GM12865 (cell line): ENCODE measurements at places on chromosomes 2 and 18.

DNA sequence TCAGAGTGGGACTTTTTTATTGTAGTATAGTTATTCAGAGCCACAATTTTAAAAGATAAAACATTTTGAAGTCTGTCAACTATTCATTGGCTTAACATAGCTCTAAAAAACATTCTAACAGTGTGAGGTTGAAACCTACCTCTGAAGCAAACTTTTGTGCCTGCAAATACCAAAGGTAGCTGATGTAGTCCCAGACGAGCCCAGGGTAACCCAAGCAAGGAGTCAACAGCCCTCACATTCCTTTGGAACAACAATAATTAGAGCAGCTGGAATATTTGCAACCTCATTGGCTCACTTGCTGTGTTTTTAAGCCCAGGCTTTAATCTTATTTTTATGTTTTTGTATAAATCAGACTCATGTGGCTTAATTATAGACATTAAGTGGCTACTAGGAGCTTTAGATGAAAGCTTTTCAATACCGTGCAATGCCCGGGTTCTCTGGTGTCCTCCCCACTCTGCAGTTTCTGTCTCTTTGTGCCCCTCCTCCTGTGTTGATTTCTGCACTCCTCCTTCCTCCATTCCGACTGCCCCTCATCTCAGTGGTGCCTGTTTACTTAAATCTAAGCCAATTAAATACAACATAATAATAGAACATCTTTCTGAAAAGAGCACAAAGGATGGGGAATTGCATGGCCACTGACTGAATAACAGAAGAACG lies 157.9 kb upstream of the UNC80 start:
- no peak for DNase-seq

DNA sequence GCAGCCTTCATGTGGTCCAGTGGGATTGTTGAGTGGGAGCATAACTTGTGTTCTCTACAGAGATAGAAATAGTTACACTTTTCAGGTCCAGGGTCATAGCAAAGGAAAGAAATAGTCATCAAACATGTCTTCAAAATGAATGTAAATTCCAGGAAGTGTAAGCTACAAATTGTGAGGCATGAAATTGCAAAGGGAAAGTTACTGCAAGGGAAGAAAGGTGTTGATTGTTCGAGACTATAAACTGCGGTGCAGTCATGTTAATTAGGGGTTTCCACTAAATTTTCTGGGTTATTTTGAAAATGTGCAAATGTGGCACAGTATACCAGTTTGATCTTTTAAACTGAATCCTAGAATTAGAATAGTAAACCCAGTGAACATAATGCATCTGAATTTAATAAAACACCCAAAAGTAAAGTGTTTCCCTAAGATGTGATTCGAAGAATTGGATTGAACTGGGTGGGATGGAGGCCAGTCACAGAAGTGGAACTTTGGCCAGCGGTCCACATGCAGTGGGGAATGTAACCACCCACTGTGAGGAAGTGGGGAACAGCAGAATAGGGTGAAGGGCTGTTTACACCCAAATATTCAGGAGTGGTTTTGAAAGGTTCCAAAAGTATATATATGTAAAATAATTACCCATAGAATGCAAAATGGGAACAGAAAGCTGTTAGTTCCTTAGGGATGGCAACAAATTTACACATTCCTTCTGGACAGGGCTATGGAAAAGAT lies 126.5 kb upstream of the CCDC68 start:
- DNase-seq, result no peak

GRCh38 chr2:240347373-240347940 lies 88.0 kb upstream of the GPC1 start:
- DNase-seq, result no peak

DNA sequence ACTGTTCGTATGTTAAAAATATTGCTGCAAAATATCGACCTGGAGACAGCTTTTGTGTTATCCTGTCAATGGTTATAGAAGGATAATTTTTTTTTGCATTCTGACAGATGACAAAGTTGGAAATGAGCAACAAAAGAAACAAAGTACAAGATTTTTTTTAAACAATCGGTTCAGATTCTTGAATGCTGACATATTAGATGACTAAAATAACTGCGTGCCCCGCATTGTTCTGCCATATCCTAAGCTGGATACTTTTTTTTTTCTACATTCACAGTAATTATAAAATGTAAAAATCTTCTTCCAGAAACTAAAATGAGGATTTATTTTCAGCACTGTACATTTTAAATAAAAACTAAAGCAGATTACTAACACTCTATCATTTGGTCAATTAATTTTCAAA lies 67.1 kb downstream of the ABCG8 start:
- no peak for DNase-seq

- no peak for DNase-seq
Measured at GRCh38 chr18:80258640-80259039, 11.3 kb upstream of the PARD6G start.

DNA sequence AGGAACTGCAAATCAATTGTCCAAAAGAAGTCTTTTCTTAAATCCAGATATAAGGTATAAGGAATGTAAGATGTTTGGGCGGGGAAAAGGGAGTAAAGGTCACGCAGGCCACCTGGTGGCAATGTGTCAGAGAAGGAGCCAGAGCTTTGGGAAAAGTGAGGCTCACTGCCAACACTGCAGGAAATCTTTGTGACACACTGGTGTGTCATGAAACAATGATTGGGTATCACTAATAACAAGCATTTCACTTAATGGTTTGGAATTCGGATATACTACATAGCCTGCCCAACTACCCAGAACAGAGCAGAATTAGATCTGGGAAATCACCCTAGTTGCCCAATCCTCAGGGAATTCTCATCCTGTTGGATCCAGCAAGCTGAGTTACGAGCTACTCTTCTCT lies 61.0 kb downstream of the RBMS1 start:
- no peak for DNase-seq

DNA sequence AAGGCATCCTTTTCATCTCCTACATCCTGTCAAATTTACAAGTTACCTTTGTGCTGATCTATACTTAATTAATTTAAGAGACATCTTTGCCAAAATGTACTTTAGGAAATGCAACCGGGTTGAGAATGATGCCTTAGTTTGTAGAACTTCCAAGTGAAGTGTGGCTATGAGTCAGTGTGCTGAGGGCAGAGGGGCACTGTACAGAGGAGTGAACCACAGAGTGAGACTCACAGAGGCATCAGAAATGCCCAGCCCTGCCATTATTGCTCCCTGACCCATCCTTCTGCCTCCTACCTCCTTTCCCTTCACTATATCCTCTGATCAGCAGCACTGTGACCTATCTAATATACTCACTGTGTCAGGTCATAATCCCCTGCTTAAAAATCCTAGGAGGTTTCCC lies 320.1 kb downstream of the LRRTM1 start:
- DNase-seq, result no peak

- no peak for DNase-seq
Measured at GRCh38 chr18:37481491-37481890, 84.1 kb downstream of the CELF4 start.

- no peak for DNase-seq
Measured at GRCh38 chr2:209688385-209688784, 83.2 kb upstream of the UNC80 start.

DNA sequence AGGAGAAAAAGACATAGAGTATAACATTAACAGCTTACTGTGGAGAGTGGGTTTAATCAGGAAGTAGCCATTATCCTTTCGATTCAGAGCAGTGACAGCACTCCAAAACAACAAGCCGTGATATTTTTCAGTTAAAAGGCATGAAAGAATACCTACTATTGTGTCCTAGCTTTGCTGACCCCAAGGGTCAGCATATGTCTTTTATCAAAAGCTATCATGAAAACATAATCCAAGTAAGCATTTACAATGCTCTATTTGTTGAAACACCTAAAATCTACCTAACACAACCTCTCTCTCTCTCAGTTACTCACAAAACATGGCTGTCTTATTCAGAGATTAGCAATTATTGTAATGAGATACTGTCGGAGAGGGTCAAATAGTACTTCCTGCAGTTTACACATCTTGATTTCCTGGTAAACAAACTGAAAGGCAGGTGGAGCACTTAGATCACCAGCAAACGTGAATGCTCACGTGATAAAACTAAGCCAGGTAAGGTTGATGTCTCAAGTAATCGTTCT lies 100.0 kb downstream of the BAZ2B start:
- DNase-seq, result peak; percentile 74

- peak; percentile 96 for DNase-seq
Measured at GRCh38 chr2:230956827-230957755, 32.0 kb upstream of the GPR55 start.

DNA sequence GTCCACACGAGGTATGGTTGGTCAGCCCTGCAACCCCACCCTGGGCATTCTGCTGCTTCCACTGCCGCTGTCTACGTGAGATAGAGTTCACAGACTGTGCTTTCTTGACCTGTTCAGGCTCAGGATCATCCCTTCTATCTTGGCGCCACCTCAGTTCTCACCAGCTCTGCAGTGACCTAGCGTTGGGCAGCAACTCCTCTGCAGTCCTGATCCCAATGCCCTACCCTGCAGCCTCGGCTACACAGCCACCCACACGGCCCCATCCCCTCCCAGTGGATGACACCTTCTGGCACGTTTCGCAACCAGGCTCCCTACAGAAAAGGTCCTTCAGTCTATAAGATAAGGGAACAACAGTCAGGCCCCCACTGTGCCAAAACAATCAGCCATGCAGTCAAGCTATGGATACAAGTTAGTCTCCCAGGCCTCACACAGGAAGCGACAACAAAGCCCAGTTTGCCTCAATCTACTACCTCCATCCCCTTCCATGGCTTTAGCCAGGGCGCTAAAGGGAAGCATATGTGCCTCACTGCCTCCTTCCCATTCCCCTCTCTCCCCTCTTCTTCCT lies 317.9 kb upstream of the PKDCC start:
- DNase-seq, result no peak

DNA sequence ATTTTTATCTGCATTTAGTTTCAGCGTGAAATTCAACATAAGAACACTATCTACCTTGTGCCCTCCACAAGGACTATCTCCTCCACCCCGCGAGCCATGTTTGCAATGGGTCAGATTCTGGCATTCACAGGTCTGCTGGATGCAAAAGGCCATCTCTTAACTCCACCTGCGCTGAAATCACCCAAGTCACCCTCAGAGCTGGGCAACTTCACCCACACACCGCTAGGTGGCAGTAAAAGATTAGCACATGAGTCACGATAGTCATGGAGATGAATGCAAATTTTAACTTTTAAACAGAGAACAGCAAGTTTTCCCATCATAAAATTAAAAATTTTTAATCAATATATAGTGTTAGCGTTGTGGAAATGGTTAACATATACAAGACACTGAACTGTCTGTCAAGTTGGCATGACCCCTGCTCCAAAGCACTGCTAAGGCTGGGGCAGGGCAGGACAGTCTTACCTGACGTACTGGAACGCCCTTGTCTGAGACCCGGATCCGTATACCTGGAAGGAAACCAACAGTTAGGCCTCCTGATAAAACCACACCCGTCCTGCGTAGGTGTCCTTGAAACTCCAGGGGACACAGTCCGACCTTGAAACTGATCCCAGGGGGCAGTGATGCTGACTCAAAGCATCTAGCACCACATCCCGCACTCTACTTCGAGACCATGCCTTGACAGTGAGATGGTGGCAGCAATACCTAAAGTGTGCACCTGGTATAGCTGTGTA lies 89.6 kb downstream of the UXS1 start:
- peak; percentile 77 for DNase-seq

- DNase-seq, result no peak
Measured at GRCh38 chr18:10298346-10298745, 156.1 kb upstream of the APCDD1 start.

DNA sequence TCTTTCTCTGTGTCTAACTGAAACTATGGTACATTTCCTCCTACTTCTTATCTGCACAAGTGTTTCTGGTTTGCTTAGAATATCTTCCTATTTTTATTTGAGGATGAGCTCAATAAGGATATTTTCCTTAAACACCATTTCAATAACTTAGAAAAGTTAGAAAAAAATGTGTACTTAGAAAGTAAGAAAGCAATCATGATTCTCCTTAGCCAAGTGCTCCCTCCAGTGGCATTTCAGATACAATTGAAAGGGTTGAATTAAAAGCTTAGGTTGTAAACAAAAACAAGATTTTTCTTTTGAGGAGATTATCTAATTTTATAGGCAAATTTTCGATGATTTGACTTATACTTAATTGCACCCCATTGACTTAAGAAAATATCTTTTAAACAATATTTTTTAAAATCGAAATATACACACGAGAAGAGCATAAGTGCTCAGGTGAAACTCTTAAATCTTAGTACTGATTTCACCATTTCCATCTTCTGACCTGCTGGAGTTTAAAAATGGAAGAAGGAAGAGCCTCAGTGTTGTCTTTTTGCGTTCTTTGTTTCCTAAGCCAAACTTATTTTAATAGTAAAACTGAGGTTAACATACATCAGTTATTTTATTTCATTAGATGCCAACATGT lies 26.9 kb downstream of the C18orf63 start:
- peak; percentile 63 for DNase-seq

DNA sequence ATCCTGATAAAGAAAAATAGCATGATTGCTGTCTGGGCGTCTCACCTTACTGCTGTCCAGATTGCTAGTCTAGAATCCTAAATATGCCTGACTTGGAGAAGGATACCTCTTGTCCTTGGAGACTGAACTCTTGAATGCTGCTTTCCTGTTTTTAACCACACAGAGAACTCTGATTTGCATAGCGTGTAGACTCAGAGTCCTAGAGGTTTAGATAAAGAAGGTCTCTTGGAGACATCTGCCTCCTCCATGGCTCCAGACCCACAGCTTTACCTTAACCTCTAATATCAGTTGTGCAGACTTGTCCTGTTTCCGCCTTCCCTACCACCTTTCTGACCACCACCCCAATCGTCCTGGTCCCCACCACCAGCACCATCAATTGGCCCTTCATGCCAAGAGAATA lies 292.6 kb upstream of the CYRIA start:
- DNase-seq, result no peak

DNA sequence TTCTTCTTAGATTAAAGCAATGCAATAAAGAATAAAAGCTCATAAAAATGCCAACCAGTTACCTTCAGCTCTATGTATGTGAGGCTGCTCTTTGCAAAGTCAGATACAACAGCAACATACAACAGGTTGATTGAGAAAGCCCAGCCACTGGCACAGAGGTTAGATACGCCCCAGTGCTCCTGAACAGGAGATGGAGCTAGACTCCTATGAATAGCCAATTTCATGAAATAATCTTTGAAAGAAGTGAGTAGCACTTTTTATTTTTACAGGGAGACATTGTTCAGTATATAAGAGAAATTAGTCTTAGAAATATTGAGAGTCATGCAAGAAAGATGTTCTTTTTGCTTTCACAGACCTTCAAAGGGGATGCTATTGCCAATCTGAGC lies 362.4 kb upstream of the MEX3C start:
- no peak for DNase-seq

- DNase-seq, result peak; percentile 49
Measured at GRCh38 chr2:158024288-158024898, 77.3 kb upstream of the UPP2 start.

DNA sequence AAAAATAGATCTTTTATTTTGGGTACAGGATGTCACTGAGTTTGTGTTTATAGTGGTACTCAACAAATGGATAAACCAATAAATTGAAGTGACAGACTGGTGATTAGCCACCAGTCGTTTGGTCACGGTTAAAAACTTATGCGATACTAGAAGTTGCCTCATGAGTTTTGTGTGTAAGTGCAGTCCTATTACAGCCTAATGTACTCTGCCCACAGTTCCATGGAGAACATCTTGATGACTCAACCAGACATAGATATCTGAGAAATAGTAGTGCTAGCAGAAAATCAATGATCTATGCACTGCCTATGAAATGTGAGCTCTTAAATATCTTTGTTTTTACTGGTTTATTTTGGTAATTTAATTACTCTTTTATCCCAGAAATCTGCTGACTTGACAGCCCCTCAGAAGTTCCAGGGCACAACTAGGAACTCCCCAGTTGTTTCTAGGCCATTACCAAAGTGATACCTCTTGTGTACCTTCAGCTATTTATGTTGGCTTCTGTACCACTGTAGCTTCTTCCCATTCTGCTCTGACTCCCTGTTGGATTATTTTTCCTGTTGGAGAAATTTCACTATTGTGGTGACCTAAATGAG lies 209.1 kb upstream of the KCNJ3 start:
- DNase-seq, result no peak
